ENCODE measurements at places on chromosomes 12 and 14.
A peak's percentile ranks its signal among the peaks of the same experiment; 100 is the strongest.

- no peak for DNase-seq
Observed at GRCh38 chr14:49203676-49204075, 382.5 kb downstream of the RPS29 start.

DNA sequence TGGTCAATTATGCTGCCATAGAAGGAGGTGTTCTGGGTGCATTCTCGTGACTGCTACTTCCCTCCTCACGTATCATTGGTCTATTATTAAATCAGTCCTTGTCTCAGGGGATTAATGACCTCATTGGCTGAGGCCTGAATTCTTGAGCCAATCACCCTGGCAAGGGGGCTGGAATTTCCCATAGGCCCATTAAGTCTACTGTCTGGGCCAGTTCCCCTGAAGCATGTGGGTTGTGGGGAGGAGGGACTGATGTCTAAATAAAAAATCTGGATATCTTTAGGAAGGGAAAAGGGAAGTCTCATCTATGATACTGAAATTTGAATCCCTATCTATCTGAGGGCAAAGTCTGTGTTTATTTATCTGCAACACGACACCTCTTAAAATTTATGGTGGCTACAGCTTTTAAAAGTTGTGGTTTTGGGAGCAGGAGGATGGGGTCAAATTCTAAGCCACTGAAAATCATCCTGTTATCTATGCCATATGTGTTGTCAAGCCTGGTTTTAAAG, 71.9 kb downstream of the DYRK2 start:
- DNase-seq: peak; percentile 98

GRCh38 chr12:45227316-45228067, 11.6 kb downstream of the ANO6 start:
- DNase-seq: no peak

- no peak for DNase-seq
Observed at GRCh38 chr12:31603546-31604009, 12.6 kb upstream of the DENND5B start.

DNA sequence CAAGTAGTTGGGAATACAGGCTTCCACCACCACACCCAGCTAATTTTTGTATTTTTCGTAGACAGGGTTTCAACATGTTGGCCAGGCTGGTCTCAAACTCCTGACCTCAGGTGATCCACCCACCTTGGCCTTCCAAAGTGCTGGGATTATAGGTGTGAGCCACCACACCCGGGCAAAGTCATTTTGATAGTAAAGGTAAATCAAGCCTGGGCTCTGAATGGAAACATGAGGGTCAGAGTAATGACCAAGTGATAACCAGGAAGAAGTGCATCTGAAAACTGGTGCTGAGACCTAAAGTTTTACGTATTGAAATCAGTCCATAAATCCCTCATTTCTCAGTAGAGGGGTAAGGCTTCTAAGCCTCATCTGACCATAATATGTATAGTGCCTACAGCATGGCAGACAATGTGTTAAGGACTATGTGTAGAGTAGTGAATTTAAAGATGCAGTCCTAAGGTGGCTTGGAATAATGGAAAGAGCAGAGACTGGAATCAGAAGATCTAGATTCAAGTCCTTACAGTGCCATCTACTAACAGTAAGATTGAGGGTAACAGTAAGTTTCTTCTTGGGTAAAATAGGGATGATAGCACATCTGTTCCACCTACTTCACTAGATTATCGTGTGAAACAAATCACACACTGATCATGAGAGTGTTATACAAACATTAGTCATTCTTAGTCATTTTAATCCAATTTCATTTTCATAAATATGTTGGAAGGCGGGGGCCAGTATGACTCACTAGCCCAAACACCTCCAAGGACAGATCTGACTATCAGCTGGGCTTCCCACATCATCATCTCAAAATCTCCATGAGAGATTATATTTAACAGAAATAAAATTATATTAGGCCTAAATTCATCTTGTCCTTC, 11.2 kb downstream of the MAP4K5 start:
- DNase-seq: peak; percentile 88

- DNase-seq: no peak
Observed at GRCh38 chr12:49967777-49968250, 4.9 kb upstream of the AQP6 start.

DNA sequence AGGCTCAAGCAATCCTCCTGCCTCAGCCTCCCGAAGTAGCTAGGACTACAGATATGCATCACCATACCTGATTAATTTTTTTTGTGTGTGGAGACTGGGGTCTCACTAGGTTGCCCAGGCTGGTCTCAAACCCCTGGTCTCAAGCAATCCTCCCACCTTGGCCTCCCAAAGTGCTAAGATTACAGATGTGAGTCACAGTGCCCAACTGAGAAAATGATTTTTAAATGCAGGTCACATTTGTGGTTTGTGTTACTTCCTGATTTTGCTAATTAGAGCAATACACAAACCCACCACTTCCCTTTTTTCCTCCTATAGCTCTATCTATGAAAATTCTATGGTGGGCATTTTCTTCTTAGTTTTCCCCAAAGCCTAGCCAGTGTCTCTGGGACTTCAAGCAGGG, 45.5 kb upstream of the TMEM263 start:
- no peak for DNase-seq

DNA sequence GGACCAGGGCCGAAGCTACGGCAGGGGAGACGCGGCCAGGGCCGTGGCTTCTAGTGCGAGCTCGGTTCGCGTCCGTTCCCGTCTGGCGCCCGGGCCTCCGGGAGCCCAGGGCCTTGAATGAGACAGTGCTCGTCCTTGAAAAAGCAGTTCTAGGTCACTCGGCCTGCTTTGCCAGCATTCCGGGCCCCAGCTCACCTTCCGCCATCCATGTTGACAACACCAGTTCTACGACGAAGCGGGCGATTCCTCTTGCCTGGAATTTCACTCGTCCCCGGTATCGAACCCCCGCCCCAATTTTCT, 4.5 kb downstream of the OR10AD1 start:
- peak; percentile 32 for DNase-seq

DNA sequence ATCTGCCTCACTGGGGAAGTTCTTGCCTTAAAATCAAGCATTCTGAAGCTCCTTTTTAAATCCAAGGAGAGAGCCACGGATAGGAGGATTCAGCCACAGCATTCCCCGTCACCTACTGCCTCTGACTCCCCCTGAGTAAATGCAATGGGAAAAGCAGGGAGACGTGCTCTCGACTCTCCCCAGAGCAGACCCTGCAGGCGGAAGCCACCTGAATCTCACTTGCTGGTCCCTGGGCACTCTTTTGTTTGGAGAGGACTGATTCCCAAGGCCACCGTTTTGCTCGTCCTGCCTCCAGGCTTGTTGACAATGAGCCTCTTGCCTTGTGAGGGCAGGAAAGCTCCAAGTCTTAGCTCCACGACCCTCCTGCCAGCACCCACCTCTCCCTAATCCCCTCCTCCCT, 204.5 kb downstream of the SLC15A4 start:
- no peak for DNase-seq

Data from EH (cell line).